RWPE2 (cell line): ENCODE measurements at places on chromosomes 7 and 10.

GRCh38 chr7:72334698-72335097 lies 77.4 kb downstream of the CALN1 start:
- DNase-seq, result no peak

DNA sequence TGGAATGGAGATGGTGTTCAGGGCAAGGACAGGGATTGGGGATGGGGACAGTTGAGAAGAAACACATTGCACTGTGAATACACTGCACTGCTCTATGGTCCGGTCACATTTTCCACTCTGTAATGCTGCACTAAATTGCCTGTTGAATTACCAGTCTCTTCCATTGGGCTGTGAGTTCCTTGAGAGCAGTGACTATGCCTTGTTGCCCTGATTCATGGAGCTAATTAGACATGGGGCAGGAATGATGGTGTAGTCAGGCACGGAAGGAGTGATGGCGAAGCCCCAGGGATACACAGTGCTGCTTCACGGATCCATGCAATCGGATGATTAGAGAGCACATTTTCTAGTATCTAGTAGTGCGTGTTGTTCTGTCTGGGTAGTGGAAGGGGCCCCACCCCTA lies 25.4 kb upstream of the GPAM start:
- no peak for DNase-seq

DNA sequence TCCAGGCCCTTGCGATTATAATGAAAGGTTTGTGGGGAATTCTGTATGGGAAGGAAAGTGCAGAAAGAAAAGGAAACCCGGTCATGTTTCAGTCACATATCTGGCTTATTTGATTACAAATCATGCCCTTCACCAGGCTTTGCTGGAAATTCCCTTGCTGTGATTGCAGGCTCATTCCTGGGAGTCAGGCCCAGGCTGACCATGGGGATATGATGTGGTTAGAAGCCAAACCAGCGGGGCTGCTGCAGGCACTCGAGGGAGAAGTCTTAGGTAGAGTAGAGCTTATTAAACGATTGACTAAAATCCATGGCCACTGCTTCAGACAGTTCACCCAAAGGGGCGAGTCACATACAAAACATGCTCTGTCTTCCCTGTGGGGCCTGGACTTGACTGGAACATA lies 16.2 kb downstream of the PKD1L1 start:
- DNase-seq, result no peak

DNA sequence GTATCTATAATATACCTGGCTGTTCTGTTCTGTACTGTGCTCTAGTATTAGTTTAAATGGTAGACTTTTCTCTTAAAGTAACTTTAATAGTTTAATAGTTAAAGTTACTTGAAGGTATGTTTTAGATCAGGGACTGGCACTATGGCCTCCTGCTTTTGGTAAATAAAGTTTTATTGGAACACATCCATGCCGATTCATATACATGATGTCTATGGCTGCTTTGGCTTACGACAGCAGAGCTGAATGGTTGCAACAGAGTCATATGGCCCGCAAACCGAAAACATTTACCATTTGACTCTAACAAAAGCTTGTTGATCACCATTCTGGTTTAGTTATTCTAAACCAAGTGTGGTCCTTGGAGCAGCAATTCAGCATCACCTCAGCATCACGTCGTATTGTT lies 6.7 kb downstream of the LUC7L2 start:
- DNase-seq, result no peak

DNA sequence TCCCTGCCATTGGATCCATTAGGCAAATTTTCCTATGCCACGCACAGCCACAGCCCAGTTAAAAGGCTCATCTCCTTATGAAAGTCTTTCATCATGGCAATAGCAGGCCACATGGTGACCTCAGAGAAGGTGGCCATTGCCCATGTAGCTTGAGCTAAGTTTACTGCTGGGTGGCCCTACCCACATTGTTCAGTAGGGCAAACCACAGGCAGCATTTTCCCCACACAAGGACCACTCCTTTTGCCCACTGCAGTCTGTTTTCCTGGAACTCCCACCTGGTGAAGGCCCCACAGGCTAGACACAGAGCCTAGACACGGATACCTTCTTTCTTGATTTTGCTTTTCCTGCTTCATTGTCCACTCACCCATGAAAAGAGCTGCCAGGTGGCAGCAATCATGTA lies 101.5 kb upstream of the NPVF start:
- DNase-seq, result no peak

DNA sequence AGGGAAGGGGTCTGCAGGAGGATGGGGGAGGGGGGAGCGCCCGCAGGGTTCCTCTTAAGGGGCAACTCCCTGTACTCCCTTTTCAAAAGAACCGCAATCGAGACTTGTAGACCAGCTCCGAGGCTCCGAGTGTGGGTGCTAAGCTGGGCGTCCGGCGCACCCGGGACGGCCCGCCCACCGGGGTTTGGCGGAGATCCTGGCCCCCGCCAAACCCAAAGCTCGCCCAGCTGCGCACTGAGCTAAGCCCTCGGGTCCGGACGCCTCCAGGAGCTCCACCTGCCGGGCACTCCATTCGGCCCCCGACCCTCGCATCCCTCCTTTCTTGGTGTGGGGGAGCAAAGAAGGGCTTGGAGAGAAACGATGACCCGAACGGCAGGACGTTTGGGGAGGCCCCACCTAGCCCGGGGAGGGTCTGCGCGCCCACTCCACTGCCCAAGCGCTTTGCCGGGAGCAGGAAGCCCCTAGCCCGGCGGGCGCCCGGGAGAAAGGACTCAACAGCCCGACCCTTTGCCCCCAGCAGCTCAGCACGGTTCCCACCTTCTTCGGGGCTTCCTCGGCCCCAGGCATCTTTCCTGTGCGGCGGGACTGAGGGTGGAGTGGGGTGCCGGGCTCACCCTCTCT lies 651 bp downstream of the AFAP1L2 start:
- no peak for DNase-seq

- no peak for DNase-seq
Observed at GRCh38 chr10:71711052-71711623, 8.4 kb downstream of the C10orf105 start.

DNA sequence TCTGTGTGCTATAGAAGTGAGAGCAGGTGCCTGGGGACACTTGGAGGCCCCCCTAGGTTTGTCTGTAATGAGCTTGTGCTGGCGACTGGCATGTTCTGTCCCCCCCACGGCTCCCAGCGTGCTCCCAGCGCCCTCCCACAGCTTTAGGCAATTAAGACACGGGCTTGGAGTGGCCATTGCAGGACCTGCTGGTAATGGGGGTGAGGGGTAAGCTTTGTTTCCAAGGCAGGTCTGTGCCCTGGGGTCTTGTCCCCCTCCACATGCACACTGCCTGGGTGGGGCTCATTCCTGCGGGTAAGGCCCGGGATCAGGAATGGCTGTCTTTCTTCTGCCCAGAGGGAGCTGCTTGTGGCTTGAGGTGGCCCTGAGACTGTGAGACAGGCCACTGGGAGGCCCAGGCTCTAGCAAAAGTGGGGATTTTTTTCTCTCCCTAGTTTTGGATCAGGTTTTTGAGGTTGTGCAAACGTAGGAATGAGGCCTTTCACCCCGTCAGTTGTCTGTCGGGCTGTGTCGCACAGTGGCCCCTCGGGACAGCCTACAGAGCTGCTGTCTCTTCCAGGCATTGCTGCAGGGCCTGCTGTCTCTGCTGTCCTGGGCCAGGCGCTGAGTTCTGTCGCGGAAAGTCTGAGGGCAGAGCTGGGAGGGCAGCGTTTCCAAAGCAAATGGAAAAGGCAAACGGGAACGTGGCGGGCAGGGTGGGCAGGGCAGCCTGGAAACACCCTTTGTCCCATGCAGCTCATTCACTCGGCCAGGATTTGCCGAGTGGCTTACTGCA lies 107.4 kb downstream of the LHPP start:
- no peak for DNase-seq

DNA sequence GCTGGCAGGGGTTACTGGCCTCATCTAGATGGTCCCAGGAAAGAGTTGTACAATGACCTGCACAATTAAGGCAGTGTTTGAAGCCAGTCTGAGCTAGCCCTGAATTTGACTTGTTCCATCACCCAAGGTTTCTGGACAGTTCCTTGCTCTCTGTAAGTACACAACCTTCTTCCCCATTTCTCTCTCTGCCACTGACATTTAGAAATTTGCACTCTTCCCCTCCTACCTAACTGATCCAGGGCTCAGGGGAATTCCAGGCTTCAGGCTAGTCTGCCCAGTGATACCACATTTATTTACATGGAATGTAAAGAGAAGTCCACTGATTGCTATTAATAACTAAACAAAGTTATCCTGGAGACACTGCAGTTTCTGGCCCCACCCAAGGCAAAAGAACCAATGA lies 139.0 kb upstream of the GPR26 start:
- DNase-seq, result no peak

DNA sequence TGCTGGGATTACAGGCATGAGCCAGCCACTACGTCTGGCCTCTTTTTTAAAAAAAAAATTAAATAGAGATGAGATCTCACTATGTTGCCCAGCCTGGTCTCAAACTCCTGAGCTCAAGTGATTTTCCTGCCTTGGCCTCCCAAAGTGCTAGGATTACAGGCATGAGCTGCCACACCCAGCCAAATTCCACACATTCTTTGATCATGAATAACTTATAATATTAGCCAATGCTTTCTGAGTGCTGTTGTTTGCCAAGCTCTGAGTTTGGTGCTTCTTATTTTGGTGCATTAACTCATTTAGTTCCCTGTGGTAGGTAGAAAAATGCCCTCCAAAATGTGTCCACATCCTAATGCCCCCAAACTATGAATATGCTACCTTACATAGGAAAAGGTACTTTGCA lies 47.2 kb upstream of the MKI67 start:
- no peak for DNase-seq

- DNase-seq, result no peak
Observed at GRCh38 chr7:4883372-4884144, at the start of gene RADIL. TSS of gene RADIL (minus strand) at chr7:4883716. CDS start at chr7:4878139, 5,577 bp downstream.

GRCh38 chr7:122402235-122402634 lies 97.7 kb upstream of the FEZF1 start:
- DNase-seq, result no peak

GRCh38 chr7:41755096-41755495 lies 52.2 kb upstream of the INHBA start:
- DNase-seq, result no peak

DNA sequence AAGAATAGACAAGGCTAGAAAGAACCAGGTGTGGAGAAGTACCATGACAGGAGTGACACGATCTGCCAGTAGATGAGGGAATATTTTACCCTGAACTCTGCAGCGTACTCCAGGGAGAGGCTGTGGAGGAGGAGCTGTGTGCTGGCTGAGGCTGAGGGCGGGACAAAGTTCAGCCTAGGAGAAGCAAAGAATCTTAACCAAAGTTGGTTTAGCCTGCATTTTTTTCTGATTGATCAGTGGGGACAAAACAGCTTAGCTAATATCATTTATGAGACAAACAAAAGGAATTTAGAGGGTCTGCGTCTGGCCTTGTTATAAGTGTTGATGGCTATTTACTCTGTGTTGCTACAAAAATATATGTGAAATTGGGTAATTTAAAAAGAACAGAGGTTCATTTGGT lies 5.2 kb upstream of the NPSR1 start:
- DNase-seq, result no peak

DNA sequence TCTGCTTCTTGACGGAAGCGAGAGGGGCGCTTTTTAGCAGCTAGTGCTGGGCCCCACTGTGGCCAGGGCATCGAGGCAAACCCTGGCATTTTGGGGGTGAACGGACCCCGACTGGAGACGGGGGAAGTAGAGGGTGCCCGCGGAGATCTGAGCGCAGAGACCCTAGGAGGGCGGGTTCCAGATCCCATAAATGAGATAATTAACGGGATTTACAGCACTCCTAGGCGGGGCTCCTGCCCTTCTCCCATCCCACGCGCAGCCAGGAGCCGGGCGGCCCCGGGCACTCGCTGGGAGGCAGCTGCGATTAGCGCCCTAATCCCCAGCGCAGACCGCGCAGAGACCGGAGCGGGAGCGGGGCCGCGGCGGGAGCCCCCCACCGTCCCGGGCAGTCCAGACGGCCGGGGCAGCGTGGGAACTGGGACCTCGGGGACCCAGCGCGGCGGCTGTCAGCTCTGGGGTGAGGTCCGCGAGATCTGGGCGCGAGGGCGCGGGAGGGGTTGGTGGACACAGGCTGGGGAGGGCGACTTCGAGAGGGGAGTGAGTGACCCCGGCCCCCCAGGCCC lies 735 bp downstream of the JCAD start:
- no peak for DNase-seq

DNA sequence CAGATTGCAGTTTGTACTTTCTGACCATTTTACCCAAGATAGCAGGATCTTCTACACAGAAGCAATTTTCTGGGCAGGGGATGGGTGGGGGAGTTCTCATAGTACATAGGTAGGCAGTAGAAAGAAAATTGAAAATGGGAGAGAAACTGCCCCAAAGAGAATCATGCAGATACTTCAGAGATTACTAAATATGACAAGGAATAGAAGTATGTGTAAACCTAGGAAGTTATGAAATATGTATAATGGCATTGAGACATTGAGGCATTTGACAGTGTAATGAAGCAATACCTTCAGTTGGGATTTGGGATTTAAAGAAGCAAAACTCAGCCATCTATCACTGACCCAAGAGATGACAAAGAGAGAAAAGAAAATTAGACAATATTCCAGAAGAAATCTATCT lies 233.0 kb downstream of the PTN start:
- DNase-seq, result no peak

DNA sequence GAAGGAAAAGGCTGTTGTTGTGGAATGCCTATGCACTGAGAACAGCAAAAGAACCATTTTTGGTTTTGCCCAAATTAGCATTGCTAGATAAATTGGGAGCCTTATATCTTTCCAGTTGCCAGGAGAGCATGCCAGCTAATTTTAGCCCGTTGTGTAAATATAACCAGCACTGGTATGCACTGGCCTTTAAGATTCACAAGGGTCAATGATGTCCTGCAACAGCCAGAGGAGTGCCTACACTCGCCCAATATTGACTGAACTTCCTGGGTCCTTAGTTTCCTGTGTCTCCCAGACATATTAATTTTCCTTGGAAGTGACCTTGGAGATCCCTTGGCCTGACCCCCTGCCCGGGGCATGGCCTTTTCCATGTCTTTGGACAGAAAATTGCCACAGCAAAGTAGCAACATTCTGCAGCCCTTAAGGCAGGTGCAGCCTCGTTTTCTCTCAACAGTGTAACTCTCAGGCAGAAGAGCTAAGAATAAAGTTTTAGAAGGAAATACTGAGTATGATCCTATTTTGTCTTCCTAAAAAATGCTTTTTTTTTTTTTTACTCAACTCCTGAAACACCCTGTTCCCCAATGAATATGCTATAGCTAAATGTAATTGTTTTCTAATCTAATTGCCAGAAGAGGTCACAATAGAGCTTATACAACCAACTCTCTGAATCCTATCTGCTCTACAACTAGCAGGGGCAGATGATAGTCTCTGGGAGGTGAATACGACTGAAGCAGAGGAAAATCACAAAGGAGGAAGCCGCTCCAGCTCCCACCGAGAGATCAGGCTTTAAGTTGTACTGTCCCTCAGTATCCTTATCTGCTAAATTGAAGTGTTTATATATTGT lies 131.9 kb upstream of the PCGF5 start:
- DNase-seq, result no peak

GRCh38 chr10:48284002-48284546 lies 9.6 kb upstream of the FRMPD2 start:
- no peak for DNase-seq

GRCh38 chr10:119393019-119393418 lies 149.5 kb downstream of the RGS10 start:
- no peak for DNase-seq

GRCh38 chr10:59060852-59061251 lies 115.6 kb upstream of the PHYHIPL start:
- DNase-seq, result no peak
